ENCODE measurements at places on chromosomes 12 and 14. TPM values are rescaled to one million over a fixed set of nuclear protein-coding genes. Genes with fewer than 3 reads are reported as not detected.

FOXN4 gene
- polyA plus RNA-seq = 2.7 TPM

KRT3 gene
- polyA plus RNA-seq = not detected

SOAT2 gene
- polyA plus RNA-seq = 2.7 TPM

CISTR gene
- not detected for polyA plus RNA-seq

RFLNA gene
- 8.8 TPM for polyA plus RNA-seq

SYCP3 gene
- 0.97 TPM for polyA plus RNA-seq

SERPINA5 gene
- polyA plus RNA-seq = 12.8 TPM

PLEKHH1 gene
- 84.5 TPM for polyA plus RNA-seq

Data from renal pelvis (tissue), 12 donors.